ENCODE measurements at places on chromosomes 13 and 19.

DNA sequence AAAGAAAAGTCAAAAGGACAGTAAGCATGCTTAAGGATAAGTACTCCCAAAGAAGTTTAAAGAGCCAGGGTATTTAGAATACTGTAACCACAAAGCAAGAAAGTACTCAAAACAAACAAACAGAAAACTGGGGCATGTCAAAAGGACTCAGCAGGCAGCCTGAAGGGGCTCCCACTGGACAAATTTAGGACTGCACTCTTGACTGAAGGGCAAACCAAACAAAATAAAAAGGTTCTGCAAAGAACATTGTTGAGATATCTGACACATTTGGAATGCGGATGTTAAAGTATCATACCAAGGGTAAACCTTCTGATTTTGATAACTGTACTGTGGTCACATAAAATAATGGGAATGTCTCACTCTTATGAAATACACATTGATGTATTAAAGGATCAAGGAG, 157.4 kb downstream of the TNFSF13B start:
- no peak for DNase-seq

DNA sequence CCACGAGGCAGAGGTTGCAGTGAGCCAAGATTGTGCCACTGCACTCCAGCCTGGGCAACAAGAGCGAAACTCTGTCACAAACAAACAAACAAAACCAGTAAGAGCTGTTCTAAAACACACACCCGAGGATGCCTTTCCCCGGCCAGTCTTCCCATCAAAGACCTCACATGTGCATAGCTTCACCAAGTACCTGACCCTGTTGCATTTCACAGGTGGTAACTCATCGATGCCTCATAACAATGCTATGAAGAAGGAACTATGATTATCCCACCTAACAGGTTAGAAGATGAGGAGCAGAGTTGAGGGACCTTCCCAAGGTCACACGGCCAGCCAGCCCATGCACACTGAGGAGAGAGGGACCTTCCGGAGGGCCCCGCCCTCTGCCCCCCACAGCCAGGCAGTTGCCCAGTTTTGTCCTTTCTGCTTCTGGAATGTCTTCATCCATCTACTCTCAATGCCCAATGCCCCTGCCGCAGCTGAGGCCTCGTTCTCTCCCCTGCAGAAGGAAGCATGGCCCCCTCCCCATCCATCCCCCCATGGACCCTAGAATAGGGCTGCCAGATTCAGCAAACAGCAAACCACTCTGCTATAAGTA, 16.8 kb upstream of the LENG8 start:
- no peak for DNase-seq

DNA sequence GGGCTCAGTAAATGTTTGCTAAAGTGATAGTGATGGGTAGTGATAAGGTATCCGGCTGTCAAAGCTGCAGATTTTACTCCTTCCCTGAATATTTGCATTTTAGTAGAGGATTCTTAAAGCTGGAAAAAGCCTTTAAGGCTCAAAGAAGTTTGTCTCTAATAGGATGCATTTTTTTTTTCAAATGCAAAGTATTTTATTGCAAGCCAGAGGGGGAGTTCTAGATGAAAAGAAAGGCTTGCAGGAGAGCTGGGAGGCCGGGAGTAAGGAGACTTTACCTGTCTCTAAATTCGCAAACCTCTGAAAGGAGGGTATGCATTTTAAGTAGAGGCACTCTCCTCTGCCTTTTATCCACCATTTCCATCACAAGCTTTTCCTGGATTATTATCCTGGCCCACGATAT, 100.7 kb upstream of the FNDC3A start:
- no peak for DNase-seq

DNA sequence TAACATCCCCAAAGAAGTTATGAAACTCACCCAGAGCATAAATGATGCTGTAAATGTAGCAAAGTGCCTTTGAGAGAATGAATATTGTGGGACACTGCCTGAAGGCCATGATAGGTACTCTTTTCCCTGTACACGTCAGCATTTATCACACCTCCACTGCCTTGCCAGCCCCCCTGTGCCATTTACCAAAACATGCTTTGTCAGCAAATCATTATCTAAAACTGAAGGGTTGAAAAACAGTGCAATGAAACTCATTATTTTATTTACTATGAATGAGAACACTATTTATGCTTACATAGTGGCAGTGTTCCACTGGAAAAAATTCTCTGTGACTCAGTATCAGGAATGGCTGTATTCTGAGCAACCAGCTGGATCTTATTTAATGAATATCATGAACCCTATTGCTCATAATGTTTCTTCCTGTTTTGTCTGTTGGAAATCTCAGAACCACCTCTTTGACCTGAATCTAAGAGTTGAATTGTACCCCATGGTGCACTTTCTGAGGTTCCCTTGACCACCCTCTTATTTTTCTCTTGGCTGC, 564.1 kb downstream of the DCT start:
- no peak for DNase-seq

- DNase-seq, result no peak
These were observed 42.6 kb downstream of the SIAH3 start for GRCh38 chr13:45808925-45809324.

- DNase-seq, result no peak
These were observed 450 bp downstream of the FBXW9 start for GRCh38 chr19:12695997-12696365.

- DNase-seq, result no peak
These were observed 7.0 kb upstream of the GP6 start for GRCh38 chr19:55044771-55045716.

DNA sequence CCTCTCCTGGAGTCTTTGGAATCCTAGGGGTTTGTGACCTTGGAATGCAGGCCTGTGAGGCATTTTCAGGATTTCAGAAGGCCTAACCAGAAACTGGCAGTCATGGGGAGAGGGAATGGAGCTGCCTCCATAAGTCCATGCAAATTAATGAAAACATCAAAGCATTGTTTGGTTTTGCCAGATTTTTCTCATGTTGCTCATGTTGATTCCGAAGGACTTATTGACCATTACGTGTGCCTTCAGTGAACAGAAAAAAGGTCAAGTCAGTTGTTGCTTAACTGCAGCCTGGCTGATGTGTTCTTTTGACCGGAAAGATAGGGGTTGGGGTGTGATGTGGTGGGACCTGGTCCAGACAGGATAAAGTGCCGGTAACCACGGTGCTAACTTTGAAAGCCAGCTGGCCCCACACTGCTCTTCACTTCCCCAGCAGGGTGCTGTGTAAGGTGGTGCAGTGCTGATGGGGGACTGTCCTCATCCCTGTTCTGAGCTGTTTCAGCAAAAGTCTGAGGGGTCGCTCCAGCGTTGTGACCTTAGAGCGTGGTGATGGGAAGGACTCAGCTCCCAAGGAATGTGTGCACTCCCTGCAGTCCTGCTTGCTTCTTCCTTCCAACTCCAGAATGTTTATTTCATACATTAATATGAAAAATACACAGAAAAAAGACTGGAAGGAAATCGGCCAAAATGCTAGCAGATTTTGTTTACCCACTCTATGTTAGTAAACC, 3.5 kb downstream of the RNF113B start:
- DNase-seq, result peak; percentile 59

DNA sequence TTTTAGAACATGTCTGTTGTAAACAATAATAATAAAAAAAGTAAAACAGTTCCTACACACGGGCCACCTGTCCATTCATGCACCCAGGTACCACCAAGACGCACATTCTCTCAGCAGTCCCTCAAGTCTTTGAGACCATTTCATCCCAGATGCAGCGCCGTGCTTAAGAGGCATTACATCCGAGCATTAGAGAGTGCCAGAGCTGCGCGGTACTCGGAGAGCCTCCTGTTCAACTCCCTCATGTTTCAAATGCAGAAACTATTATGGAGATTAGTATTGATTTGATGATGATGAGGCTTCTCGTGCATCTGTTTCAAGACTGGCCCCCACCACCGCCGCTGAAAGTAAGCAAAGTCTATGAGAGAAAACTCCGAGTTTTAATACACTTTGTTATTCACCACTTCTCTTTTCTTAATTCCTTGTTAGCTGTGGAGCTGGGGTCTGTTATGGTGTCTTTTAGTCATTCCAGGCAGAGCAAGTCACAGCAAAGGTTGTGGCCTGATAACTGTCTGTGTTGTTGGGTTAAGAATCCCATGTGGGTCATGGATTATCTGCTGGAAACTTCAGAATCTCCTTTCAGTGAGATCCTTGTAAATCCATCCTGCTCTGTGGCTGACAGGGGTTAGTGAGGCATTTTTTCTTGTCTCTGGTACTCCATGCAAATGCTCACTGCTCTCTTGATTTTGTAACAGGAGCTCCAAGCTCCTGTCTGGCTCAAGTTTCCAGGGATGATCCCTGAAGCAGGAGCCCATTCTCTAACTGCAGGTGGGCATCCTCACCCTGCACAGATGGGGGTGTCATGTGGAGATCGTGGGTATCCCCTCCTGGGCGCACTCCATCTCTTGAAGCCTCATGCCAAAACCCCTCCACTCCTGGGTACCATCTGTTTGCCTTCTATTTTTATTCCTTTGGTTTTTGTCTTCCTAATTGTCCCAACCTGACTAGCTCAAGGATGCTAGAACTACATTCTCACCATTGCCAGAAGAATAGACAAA, 74.9 kb upstream of the MTIF3 start:
- no peak for DNase-seq

DNA sequence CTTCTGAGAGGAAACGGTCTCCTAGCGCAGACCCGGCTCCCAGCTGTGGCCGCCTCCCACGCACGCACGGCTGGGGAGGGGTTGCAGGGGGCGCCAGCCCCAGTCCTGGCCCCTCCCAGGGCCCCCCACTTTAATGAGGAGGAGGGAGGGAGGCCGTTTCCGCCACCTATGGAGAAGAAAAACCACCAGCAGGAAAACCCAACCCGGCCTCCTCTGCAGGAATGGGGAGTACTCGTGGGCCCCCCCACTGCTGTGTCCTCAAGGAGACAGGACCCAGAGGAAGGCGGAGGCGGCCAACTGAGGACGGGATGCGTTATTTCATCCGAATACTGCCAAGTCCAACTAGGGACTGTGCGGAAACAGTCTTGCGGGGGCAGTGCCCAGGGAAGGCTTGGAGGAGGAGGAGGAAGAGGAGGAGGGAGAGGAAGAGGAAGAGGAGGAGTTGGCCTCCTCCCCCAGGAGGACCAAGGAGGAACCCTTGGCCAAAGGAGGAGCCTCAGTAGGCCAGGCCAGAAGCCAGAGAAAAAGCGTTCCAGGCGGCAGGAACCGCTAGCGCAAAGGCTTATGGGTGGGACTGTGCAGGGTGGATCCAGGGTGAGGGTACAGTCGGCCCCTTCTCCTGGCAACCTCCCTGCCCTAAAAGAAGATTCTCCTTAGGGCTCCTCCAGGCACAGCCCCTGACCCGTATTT, 3.9 kb upstream of the SSBP4 start:
- peak; percentile 91 for DNase-seq

Measured in ovary (tissue), 10 donors.